SK-N-SH (cell line): ENCODE measurements at places on chromosomes 16 and 17.

DNA sequence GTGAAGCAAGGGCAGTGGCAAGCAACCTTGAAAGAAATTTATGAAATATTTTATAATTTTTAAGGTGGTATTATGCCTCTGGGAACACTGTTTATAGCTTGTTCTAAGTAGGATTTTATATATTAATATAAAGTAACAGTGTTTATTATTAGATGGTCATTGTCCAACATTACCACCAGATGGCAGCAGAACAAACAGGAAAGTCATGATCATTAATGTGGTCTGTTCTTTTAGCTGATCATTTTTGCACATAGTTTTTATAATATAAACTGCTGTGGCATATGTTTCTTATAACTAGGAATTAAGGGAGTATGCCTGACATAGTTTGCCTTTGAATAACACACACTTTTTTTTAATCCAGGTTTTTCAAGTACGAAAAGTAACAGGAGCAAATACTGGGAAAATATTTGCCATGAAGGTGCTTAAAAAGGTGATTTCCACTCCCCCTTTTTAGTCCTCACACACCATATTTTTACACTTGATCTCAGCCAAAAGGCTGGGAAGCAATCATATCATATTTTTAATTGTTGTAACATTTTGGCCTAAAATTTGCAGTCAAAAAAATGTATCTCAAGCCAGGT is 21.4 kb downstream of the RPS6KB1 start:
- peak; percentile 75 for DNase-seq

DNA sequence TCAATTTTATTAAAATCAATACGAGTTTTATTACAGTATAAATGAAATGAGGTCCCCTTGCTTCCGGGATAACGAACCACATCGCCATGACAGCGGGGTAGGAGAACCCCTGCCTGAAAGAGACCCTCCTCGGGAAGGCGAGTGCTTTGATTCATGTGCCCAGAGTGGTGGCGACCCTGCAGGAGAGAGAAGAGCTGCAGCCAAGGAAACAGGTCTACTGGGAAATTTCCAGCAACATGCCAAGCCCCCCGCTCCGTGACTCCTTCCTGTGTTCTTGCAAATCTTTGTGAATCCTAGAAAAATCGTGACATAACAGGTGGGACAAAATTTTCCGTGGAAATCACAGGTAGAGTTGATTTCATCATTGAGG is 162.5 kb downstream of the WSCD1 start:
- DNase-seq, result no peak

- no peak for DNase-seq
These were observed 233.8 kb downstream of the SNX29 start for GRCh38 chr16:12210258-12210880.

DNA sequence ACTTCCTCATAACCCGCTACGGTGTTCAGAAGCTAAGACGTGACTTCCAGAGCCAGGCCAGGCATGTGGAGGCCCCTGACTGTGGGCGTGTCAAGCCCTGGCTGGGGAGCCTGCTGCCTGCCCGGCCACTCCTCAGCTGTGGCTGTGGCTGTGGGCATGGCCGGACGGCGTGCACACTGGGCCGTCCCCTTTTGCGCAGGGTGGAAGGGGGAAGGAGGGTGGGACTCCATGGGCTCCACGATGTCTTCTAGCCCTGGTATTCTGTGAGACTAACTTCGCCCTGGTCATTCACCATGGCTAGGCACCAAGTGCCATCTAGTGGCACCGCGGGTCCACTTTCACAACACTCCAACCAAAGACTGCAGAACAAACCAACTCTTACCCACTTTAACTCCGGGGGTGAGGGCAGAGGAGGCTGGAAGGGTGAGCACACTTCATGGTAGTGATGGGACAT is 67.9 kb downstream of the N4BP1 start:
- peak; percentile 78 for DNase-seq

DNA sequence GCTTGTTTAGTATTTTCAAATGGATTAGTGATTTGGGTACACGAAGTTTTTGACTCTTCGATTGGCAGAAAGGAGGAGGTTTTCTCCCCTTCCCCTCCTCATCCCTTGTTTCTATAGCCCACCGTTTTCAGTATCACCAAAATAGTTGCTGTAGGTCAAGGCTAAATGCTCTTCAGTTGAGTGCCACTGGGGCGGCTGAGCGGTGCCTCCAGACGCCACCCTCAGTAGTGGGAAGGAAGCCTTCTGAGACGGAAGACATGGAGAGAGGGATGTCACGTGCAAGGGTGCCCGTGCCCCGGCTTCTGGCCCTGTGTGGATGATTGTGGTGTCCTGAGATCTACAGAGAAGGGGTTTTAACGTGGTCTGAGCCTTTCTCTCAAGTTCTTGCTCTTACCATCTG is 39.7 kb upstream of the CRISPLD2 start:
- no peak for DNase-seq

- no peak for DNase-seq
These were observed 47.9 kb downstream of the SETD6 start for GRCh38 chr16:58563235-58563634.

DNA sequence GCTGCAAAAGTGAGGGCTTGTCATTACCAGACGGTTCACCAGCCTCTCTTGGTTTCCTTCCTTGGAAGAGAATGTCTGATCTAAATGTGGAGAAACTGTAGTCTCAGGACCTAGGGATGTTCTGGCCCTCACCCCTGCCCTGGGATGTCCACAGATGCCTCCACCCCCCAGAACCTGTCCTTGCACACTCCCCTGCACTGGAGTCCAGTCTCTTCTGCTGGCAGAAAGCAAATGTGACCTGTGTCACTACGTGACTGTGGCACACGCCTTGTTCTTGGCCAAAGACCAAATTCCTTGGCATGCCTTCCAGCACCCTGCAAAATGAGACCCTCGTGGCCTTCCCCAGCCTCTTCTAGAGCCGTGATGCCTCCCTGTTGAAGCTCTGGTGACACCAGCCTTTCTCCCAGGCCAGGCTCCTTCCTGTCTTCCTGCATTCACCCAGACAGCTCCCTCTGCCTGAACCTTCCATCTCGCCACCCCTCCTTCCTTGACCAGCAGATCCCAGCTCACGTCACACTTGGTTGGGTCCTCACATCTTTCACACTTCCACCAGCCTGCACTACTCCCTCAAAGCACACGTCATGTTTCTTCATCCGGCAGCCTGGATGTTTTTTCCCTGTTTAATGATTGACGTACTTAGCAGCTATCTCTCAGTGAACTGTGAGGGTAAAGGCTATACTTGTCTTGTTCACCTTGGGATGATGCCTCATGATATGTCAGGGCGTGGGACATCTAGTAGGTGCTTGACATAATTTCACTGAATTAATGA is 4.3 kb downstream of the ZNF768 start:
- DNase-seq, result no peak

DNA sequence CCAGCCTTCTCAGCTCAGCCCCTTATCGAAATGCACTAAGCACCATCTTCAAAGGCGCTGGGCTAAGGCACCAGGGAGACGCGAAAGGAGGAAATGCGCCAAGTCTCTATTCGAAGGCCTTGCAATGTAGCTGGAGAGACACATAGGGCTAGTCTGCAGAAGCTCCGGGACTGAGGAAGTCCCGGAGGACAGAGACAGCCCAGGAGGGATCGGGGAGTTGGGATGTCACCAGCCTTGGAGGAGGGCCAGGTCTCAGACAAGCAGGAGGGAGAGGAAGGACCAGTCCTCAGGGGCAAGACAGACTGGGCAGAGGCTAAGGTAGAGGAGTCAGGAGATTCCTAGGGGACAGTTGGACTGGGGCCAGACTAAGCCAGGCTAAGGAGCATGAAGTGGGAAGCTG is 8.5 kb downstream of the C17orf100 start:
- DNase-seq, result no peak

DNA sequence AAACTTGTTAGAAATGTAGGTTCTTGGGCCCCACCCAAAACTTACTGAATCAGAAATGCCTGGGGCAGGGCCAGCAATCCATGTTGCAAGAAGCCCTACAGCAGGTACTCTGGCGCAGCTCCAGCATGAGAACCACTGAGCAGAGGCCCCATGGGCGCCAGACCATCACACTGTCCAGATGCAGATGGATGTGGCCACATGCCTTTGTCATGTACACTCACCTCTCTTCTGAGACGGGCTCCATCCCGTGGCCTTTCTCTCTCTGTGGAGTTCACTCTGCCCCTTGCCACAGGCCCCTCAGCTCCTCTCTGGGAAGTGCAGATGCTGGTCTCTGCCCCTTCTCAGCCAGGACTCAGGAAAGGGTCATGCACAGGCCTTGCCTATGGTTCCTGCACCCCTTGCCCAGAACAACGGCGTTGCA is 2.3 kb upstream of the CCNF start:
- DNase-seq, result no peak

GRCh38 chr17:73654241-73654640 is 10.0 kb upstream of the SDK2 start:
- DNase-seq, result no peak

DNA sequence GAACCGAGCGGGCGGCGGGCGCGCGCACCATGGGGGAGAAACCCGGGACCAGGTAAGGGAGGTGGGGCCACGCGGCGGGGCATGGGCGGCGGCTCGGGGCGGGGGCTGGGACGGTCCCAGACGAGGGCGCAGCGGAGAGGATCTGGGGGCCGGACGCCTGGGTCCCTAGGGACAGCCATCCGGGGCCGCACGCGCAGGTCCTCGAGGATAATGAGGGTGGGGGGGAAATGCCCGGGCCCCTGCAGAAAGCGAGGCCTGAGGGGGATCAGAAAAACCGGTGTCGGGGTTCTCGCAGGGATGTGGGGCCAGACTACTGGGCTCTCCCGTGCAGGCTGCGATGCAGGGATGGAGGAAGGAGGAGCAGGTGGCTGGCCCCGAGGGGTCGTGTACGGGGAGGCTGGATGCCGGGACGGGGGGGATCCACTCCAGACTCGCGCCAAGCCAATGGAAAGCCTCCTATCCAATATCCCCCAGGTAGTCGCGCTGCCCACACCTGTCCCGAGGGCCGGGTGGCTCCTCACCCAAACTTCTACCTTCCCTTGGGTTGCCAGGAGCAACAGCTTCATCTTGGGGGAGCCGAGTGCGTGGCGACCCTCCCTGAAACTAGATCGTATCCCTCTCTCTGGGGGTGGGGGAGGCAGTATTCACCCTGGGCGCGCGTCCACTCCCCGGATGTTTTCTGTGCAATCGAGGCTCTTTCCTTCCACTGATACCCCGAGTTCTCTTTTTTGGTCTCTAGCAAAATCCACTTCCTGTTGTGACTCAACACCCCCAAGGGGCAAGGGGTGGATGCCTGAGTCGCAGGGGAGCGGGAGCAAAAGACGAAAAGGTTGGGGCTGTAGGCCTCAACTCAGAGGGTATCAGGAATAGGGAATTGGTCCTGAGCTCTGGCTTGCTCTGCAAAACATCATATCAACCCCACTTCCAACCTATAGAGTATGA is 532 bp downstream of the ARRB2 start:
- peak; percentile 72 for DNase-seq

- DNase-seq, result peak; percentile 96
These were observed 818 bp upstream of the CBX8 start for GRCh38 chr17:79797492-79798298.

DNA sequence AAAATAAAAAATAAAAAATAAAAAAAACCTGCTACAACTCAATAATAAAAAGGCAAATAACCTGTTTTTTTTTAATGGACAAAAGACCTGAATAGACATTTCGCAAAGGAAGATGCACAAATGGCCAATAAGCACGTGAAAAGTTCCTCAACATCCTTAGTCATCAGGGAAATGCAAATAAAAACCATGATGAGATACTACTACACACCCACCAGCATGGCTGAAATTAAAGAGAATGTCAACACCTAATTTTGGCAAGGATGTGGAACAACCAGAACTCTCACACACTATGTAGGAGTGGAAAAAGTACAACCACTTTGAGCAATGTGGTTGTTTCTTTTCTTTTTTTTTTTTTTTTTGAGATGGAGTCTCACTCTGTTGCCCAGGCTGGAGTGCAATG is 24.6 kb downstream of the COG7 start:
- no peak for DNase-seq

GRCh38 chr17:65561452-65562205 is at the start of gene AXIN2:
Gene AXIN2, minus strand, starts transcription at chr17:65561648. Its CDS starts 3,028 bp downstream, at chr17:65558620.
- DNase-seq, result peak; percentile 100

DNA sequence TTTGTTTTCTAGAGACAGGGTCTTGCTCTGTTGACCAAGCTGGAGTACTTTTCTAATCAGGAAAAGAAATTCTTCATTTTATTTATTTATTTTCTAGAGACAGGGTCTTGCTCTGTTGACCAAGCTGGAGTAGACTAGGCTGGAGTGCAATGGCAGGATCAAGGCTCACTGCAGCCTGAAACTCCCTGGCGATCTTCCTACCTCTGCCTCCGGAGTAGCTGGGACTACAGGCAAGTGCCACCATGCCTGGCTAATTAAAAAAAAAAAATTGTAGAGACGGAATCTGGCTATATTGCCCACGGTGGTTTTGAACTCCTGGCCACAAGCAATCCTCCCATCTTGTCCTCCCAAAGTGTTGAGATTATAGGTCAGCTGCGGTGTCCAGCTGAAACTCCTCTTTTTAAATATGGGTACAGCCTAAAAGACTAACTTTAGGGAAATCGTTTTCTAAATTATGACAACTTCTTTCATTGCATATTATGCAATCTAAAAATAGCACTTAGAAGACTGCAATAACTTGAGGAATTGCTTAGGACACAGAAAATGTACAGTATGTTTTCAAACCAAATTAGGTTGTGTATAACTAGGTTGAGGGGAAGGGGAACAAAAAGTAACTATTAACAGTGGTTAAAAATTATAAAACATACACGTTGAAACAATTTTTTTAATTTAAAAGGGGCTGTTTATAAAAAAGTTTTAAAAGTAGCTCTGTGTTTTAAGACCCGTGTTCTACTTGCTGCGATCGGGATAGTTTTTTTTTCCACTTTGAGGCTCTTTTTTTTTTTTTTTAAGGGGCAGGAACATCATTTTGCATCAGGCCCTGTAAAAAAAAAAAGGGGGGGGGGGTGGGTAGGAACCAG is 4.7 kb downstream of the PRAC1 start:
- DNase-seq, result no peak

GRCh38 chr17:79936641-79937381 is 97.6 kb upstream of the CBX4 start:
- DNase-seq, result no peak

- no peak for DNase-seq
These were observed 5.4 kb downstream of the GINS2 start for GRCh38 chr16:85683363-85683762.

- DNase-seq, result no peak
These were observed 49.0 kb downstream of the STAT3 start for GRCh38 chr17:42339221-42339620.

DNA sequence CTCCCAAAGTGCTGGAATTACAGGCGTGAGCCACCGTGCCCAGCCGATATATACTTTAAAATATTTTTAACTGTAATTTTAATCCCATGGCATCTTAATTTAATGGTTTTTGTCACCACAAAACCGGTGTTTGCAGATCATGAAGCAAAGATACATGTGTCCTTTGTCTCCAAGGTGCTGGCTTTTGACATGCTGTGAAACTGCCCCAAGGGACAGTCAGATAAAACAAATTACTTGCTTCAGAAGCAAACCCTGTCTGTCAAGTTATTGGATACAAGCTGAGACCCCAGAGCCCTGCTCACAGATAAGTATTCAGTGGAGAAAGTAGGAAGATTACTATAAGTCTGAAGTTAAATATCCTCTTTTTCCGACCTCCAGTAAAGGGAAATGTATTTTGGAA is 39.8 kb downstream of the ARL4D start:
- DNase-seq, result no peak

GRCh38 chr17:27520491-27521185 is 64.4 kb downstream of the KSR1 start:
- DNase-seq, result no peak
